ENCODE measurements at places on chromosomes 4 and X.

DNA sequence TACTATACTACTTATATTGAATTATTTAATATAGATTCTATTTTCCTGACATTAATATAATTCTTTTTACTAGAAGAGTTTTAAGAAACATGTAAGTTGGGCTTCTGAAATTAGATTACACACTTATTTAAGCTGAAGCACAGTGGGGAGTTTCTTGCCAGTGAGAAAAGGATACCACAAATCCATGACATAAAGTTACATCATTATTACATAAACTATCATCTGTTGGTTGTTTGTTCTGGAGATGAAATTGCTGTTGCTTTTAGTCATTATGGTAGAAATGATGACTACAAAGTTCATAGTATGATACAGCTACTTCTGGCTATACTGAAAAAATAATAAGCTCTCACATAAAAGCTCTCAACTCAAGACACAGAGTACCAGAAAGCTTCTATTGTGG is 880.4 kb downstream of the PCDH18 start:
- no peak for DNase-seq

- DNase-seq: no peak
Observed at GRCh38 chr4:101183221-101183620, 164.1 kb downstream of the PPP3CA start.

DNA sequence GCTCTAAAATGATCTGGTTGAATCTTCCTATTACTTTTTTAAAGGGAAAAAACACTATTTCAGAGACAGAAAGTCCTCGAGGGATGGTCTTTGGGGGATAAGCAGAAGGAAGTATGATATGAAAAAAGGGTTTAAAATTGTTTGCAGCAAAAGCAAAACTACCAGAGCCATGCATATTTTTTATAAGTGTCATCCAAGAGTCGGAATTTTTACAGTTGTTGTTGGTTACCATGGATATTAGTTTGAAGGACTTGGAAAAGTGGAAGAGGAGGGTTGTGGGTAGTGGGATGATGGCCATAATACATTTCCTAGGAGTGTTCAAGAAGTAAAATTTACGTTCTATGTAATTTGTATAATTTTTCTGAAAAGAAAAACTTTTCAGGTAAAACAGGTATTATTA is 134.4 kb downstream of the PCDH7 start:
- DNase-seq: no peak

DNA sequence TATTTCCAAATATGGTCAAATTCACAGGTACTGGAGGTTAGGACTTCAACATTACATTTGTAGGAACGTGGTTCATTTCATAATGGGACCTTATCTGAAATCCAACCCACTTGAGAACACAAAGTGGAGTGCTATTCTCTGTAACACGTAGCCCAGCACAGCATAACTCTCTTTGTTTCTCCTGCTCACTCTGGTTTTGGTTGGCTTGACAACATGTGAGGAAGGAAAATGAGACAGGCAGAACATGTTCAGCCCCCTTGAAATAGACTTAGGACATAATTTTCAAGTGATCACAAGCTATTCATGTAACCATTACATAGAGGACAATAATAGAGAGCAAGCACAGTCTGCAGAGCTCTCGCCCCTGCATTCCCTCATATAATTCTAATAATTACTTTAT is 115.1 kb upstream of the SMIM10 start:
- DNase-seq: no peak

Measured in GM04503 (cell line).